ENCODE measurements at places on chromosomes 3 and 15.
A peak's percentile ranks its signal among the peaks of the same experiment; 100 is the strongest.

GRCh38 chr3:16067837-16068471, 106.5 kb upstream of the GALNT15 start:
- DNase-seq = no peak

- DNase-seq = no peak
Measured at GRCh38 chr3:85706130-85706529, 747.3 kb downstream of the CADM2 start.

- no peak for DNase-seq
Measured at GRCh38 chr3:32423534-32423933, 31.9 kb downstream of the CMTM7 start.

DNA sequence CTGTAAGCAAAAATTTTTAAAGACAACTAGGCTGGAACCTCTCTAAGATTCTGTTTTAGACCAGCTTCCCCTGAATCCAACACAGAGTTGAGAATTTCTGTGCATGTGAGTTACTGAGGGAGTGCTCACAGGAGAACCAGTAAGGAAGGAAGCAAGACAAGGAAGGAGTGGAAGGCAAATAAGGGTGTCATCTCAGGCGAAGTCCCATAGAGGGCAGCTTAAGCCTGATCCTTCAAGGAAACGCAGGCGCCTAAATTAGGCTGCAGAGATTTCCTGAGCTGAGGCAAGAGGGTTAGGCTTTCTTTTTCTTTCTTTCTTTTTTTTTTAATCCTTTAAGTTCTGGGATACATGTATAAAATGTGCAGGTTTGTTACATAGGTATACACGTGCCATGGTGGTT, 36.2 kb upstream of the COL6A6 start:
- peak; percentile 5 for DNase-seq

GRCh38 chr3:20323307-20323927, 137.4 kb upstream of the SGO1 start:
- DNase-seq = peak; percentile 36

DNA sequence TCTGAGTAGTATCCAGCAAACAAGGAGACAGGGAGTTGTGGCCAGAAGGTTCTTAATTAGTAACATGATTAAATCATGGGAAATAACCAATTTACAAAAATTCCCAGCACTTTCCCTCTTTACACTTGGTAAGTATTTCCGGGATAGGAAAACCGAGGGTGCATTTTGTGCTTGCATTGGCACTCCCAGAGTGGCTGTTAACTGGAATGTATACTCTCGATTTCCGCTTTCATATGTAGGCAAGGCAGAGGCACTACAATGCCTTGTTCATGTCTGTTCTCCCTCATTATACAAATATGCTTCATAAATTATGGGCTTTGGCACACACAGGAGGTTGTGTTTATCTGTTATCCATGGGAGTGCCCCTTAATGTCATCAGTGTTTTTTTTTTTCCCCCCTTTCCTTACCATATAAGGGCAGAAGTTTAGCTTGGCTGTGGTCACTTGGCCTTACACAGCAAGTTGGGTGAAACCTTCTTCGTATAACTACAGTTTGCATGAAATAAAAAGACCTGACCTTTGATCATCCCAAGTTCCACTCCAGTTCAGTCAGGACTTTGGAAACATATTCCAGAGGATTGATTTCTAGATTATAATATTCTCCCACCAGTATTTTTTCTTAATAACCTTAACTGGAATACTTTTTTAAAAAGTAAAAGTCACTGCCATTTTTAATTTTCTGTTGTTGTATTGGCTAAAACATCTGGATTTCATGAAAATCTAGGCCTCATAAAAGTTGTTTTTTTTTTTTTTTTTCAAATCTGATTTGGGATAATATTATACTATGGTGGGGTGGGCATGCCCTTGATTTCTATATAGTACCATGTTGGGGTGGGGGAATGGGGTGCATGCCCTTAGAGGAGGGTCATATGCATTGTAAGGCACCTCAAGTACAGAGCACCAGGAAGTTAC, 8.9 kb downstream of the TPM1 start:
- DNase-seq = no peak

DNA sequence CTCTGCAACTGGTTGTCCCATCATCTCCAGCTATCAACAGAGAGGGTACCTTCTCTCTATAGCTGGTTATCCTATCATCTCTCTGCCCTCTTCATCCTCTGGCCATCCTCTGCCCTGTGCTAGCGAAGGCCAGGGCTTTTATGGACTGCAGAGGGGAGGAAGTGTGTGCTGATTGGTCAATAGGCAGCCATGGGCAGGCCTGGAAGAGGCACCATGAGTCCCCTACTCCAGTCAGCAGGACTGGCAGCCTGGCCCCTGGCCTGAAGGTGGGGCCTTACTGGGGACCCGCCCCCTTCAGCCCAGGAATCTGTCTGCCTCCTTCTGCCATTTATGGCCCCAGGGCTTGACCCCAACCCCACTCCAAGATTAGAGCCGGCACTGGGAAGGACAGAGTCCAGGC, 10.4 kb upstream of the TRIM59 start:
- no peak for DNase-seq

DNA sequence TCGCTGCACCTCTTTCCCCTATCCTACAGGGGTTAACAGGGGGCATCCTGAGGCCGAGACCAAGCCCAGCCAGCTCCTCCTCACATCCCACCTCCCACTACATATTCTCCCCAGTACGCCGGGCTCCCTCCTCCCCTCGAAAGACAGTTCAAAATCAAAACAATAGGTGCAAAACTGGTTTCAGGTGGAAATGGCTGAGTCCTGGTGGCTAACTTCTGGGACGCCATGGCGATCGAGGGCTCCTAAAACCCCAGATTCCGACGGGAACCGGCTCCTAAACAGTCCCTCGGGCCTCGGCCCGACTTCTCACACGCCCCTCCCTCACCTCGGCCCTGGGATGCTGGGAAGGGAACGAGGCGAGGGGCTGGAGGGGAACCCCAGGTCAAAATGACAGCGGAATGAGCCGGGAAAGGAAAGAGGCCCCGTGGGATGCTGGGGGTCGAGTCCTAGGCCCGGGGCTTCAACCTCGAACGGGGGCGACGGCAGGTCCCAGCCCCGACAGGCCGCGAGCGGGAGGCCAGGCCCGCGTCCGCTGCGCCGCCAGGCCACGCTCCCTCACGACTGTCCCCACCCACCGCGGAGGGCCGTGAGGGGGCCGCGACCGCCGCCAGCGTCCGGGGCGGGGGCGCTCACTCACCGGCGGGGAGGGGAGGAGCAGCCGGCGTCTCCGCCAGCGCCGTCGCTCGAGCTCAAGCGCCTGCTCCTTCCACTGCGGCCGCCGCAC, 492 bp downstream of the TMCC1 start:
- no peak for DNase-seq

DNA sequence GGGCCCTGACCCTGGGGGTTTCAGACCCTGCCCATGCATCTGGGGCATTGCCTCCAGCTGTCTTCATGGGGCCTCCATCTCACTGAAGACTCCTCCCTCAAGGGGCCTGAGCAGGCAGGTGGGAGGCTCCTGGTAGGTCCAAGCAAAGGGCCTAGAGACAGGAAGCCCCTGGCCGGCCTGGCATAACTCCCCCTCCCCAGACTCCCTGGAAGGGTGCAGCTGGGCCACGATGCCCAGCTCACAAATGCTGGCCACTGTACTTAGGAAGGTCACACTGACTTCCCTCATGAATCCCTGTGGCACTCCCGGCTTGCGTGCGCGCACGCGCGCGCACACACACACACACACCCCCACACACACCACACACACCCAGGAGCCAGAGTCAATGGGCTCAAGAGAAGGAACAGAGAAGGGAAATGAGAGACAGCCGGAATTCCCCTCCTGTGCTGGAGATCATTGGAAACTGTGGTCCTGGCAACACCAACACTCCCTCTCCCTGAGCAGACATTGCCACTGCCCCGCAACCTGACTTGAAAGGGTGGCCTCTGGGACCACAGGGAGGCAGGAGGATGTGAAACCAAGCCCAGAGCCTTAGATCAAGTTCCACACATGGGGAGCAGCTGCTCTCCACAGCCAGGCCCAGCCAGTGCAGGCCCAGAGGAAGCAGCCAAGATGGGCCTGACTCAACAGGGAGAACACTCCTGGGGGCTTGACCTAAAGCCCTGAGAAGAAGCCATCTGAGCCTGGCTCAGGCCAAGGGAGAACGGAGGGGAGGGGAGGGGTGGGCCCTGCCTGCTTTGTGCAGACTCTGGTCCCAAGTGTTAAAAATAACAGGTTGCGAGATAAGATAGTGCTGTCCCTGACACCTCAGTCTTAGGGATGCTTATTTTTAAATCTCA, 69.7 kb downstream of the SCN5A start:
- DNase-seq = no peak

DNA sequence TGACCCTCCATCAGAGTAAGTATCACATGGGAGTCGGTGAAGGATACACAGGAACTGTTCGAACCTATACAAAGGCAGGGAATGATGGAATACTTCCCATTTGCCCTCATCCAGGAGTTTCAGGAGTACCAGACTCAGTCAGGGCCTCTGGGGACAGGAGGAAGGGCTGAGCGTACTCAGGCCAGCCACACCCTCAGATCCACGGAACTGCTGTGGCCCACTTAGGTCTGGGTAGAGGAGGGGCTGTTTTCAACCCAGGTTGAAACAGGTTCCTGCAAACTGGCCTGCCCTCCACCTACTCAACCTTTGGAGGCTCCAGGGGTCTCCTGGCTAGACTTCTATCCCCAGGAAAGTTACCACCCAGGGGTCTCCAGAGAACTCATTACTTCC, 6.7 kb upstream of the IGDCC3 start:
- no peak for DNase-seq

GRCh38 chr15:70453238-70453637, 310.1 kb downstream of the UACA start:
- no peak for DNase-seq

- DNase-seq = no peak
Measured at GRCh38 chr3:10335871-10336622, 15.1 kb upstream of the SEC13 start.

DNA sequence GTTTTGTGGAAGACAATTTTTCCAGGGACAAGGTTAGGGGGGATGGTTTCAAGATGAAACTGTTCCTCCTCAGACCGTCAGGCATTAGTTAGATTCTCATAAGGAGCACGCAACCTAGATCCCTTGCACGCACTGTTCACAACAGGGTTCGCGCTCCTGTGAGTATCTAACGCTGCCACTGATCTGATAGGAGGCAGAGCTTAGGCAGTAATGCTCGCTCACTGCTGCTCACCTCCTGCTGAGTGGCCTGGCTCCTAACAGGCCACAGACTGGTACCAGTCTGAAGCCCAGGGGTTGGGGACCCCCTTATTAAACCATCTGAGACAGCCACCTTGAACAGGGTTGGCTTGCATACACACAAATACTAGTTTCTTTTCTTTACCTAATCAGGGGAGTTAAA, 13.5 kb upstream of the IMPG2 start:
- DNase-seq = no peak

GRCh38 chr3:160374472-160374871, 24.6 kb downstream of the IFT80 start:
- no peak for DNase-seq

DNA sequence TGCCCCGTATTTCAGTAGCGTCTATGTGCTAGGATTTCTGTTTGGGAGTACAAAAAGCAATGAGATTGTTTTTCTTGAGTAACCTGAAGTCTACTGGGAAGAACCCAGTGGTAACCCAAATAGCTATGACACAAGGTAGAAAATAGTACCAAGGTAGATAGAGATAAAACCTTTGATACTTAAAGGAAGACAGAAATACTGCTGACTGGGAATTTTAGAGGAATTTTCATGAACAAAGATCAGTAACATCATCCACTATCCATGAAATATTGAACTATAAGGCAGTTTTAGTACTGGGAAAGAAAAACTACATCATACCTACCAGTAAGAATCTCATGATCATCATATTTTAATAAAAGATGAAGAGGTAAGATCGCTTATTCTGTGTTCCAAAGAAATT, 489.8 kb downstream of the LPP start:
- DNase-seq = no peak

- DNase-seq = no peak
Measured at GRCh38 chr15:83930392-83931212, 276.7 kb downstream of the ADAMTSL3 start.

- no peak for DNase-seq
Measured at GRCh38 chr3:77687545-77687944, 647.6 kb downstream of the ROBO2 start.

DNA sequence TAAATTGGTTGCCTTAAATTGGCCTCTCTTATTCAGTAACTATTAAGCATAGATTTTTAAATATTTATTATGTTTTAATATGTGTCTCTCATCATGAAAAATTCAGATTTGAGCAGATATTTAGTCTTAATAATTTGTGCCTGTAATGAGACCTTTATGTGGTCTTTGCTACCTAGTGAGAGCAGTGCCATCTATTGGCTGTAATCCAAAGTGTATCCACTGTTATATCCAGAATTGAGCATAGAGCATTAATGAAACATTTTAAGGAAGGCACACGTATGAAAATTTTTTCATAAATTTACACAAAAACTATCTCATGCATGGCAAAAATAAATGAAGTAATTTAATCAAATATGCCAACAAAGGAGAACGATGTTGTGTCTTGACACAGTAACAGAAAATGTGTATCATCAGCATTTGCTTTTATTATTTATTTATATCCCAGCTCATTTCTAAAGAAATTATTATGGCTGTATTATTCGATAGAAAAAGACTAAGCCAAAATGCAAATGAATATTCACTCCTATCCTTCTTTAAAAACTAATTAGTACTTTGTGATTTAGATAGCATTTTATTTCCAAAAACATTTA, 203.5 kb downstream of the RSRC1 start:
- DNase-seq = peak; percentile 7

DNA sequence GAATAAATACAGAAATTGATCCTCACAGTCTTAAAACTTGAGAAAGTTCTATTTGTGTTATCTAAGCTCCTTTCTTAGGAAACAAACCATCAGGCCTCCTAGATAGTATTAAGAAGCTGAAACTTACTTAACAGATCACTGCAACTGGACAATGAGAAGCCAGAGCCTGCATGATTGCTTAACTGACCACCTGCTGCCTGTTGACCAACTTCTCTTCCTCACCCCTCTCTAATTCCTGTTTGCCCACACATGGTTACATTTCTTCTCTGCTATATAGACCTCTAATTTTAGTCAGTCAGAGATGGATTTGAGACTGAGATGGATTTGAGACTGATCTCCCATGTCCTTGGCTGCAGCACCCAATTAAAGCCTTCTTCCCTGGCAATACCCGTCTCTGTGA, 13.5 kb downstream of the CCPG1 start:
- DNase-seq = no peak

GRCh38 chr15:27820722-27821121, 278.4 kb downstream of the OCA2 start:
- DNase-seq = no peak

DNA sequence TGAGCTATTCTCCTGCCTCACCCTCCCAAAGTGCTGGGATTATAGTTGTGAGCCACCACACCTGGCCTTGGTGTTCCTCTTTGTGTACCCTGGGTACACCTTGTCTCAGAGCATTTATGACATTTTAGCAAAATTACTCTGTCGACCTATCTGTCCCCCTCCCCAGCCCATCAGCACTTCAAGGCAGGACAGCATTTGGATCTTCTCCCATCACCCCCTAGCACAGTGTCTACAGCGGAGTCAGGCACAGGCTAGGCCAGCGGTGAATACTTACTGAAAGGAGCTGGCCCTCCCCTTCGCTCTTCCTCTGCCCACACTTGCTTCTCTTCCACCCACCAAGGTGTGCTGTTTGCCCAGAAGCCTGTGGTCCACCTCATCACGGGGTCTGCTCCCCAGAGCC, 20.4 kb upstream of the CLK3 start:
- DNase-seq = no peak

- DNase-seq = no peak
Measured at GRCh38 chr3:168093790-168094189, 1.9 kb downstream of the GOLIM4 start.
